8988T (cell line): ENCODE measurements at places on chromosomes 4 and X.

GRCh38 chr4:52142816-52143215 is 91.7 kb downstream of the SPATA18 start:
- DNase-seq = no peak

DNA sequence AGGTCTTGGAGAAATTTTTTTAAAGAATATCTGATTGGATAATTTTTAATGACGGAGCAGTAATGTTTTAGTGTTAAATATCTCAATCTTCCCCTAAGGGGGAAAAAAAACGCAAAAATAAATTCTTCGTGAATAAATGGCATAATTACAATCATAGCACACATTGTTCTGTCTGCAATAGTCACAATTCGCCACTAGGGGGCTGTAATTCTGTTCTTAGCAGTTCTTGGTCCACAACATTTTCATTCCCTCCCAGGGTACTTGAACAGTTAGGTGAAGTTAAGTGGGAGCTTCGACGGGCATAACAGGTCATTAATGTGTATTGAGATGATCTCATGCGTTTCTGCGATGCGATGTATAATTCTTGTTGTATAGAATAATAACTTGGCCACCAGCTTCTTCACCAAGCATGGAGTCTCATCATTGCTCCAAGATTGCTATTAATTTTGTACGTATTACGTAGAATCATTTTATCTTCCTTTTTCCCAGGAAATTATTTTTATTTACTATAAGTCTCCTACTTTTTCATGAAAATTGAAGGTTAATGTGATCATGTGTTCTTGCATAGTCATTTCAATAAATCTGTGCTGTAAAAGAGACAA is 27.2 kb downstream of the HTR2C start:
- DNase-seq = no peak

DNA sequence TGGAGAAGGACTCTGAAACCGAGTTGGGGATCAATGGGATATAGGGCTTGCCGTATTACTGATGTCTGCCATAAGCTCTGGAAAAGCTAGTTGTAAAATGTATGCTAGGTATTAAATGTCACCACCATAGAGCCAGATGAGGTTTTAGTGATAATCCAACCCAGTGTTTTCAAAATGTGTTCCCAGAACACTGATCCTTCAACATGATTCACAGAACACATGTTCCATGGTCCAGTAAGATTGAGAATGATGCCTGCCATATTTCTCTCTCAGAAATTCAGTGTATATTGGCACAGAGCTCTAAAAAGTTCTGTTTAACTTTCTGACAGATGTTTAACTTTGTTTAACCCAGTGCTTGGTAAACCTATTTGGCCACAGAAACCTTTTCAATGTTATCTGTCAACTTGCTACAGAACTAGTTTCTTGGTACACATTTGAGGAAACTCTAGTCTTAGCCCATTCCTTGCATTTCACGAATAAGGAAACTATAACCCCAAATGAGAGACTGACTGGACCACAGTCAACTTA is 160.2 kb downstream of the PALLD start:
- no peak for DNase-seq

DNA sequence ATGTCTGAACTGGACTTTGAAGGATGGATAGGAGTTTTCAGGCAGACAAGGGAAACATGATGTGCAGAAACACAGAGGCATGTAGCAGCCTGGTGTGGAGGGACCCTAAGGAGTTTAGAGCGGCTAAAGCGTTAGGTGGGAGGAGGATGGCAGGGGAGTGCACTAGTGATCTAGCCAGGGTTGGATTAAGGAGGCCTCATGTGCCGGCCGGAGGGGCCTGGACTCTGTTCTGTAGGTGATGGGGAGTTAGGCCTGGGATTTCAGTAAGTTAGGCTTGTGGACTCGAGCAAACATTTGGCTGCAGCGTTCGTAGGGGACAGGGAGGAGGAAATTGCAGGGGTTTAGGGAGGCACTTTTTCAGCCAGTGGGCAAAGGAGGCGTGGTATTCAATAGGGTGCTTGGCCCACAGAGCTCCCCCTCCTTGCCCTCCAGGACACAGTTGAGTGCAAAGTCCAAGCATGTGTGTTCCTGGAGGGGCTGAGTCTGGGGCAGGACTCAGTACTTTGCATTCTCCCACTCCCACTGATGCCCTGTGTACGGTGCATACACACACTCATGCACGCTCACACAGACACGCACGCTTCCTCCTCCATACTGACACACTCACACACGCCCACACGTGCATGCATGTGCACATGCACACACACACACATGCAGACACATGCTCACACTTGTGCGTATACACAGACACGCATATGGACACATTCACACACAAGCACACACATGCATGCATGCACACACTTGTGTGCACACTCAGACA is 18.6 kb downstream of the PSAPL1 start:
- no peak for DNase-seq
